NCI-H2107 (cell line): ENCODE measurements at places on chromosomes 11 and 22.

GRCh38 chr11:124012697-124013096, at the start of gene OR10G4:
OR10G4 (plus strand) TSS chr11:124012997; CDS start chr11:124015575, 2,578 bp downstream.
- no peak for DNase-seq

- no peak for DNase-seq
These were observed 26.6 kb upstream of the CPT1A start for GRCh38 chr11:68868221-68868835.

- DNase-seq = no peak
These were observed 6.5 kb downstream of the LYVE1 start for GRCh38 chr11:10561947-10562346.

DNA sequence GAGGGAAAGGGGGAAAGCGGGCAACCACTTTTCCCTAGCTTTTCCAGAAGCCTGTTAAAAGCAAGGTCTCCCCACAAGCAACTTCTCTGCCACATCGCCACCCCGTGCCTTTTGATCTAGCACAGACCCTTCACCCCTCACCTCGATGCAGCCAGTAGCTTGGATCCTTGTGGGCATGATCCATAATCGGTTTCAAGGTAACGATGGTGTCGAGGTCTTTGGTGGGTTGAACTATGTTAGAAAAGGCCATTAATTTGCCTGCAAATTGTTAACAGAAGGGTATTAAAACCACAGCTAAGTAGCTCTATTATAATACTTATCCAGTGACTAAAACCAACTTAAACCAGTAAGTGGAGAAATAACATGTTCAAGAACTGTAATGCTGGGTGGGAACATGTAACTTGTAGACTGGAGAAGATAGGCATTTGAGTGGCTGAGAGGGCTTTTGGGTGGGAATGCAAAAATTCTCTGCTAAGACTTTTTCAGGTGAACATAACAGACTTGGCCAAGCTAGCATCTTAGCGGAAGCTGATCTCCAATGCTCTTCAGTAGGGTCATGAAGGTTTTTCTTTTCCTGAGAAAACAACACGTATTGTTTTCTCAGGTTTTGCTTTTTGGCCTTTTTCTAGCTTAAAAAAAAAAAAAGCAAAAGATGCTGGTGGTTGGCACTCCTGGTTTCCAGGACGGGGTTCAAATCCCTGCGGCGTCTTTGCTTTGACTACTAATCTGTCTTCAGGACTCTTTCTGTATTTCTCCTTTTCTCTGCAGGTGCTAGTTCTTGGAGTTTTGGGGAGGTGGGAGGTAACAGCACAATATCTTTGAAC, 6.8 kb downstream of the MALAT1 start:
- no peak for DNase-seq

- DNase-seq = no peak
These were observed 3.1 kb upstream of the ADM start for GRCh38 chr11:10301656-10302358.

- no peak for DNase-seq
These were observed 394 bp downstream of the KIAA1671 start for GRCh38 chr22:24952837-24953383.

GRCh38 chr11:16336204-16336603, 20.1 kb downstream of the SOX6 start:
- DNase-seq = no peak
